AG04450 (cell line): ENCODE measurements at places on chromosomes 5 and 9.

DNA sequence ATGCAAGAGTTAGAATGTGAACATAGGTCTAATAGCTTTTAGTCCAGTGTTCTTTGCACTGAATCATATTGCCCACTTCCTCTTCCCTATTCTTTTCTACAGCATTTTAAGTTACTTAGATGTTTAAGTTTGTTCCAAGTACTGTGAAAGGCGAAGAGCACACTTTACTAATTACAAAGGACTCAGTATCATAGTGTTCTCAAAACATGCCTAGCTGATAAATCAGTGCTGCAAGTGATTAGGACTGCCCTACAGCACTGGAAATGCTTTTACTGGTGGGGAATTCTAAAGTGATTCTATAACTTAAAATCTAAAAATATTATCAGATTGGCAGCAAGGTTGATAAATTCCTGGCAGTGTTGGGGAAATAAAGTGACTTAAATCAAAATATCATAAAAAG is 177.9 kb upstream of the KCNN2 start:
- no peak for DNase-seq

DNA sequence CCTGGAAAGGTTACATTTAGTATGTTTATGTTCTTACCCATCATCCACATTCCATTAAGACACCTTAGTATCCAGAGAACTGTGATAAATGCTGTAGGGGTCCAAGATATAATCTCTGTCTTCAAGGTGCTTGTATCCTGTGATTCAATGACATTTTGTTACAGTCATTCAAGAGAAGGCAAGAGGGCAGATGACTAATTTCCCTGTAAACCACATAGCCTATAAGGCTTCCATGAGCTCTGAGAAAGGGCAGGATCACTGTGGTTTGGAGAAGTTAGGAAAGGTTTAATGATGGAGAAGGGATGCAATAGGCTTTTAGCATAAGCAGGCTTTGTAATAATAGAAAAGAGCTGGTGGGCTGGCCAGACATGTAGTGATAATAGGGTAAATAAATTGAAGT is 40.0 kb downstream of the PAPPA start:
- peak; percentile 32 for DNase-seq

DNA sequence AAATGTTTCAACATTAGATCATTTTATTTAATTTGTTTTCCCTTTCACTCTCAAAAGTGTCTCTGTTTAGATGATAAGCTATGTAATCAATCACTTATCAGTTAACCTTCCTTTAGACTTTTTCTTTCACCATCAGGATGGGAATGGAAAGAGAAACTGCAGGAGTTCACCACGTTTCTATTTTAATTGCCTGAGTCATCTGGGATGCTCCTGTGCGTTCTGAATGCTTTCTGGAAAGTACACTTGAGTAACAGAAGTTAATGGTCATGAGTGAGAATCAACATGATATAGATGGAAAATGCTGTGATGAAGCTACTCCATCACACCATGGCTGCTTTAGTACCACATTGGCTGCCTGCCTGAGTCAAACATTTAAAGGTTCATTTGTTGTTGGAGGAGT is 783.3 kb upstream of the CDH9 start:
- DNase-seq = no peak

- DNase-seq = no peak
These were observed 1981.7 kb upstream of the NUDT12 start for GRCh38 chr5:105544300-105544699.

DNA sequence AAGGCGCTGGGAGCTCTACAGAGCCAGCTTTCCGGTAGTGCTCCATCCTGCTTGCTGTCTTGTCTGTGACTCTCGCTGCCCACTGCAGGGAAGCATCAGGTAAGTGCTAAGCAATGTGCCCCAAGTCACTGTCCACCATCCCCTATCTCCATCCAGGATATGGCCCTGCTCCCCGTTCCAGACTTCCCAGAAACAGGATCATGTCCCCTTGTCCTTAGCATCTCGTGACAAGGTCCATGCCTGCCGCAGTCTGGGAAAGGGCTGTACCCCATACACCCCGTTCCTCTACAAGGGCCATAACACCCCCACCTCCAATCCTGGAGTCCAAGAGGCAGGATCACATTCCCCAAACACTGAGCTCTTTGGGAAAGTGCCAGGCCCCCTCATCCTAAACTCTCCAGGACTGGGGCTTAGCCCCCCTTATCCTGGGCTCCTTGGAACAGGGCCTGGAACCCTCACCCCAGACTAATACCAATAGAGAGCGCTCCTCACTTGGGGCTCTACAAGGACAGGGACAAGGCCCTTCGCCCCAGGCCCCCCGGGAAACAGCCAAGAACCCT is 566 bp downstream of the RPP25L start:
- no peak for DNase-seq

GRCh38 chr5:27403243-27403882 is 365.0 kb upstream of the CDH9 start:
- no peak for DNase-seq

DNA sequence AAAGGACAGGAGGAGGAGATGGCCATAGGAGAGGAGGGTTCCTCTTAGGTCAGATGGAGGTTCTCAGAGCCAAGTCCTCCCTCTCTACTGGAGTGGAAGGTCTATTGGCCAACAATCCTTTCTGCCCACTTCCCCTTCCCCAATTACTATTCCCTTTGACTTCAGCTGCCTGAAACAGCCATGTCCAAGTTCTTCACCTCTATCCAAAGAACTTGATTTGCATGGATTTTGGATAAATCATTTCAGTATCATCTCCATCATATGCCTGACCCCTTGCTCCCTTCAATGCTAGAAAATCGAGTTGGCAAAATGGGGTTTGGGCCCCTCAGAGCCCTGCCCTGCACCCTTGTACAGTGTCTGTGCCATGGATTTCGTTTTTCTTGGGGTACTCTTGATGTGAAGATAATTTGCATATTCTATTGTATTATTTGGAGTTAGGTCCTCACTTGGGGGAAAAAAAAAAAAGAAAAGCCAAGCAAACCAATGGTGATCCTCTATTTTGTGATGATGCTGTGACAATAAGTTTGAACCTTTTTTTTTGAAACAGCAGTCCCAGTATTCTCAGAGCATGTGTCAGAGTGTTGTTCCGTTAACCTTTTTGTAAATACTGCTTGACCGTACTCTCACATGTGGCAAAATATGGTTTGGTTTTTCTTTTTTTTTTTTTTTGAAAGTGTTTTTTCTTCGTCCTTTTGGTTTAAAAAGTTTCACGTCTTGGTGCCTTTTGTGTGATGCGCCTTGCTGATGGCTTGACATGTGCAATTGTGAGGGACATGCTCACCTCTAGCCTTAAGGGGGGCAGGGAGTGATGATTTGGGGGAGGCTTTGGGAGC is 3.1 kb downstream of the EGR1 start:
- DNase-seq = peak; percentile 41

DNA sequence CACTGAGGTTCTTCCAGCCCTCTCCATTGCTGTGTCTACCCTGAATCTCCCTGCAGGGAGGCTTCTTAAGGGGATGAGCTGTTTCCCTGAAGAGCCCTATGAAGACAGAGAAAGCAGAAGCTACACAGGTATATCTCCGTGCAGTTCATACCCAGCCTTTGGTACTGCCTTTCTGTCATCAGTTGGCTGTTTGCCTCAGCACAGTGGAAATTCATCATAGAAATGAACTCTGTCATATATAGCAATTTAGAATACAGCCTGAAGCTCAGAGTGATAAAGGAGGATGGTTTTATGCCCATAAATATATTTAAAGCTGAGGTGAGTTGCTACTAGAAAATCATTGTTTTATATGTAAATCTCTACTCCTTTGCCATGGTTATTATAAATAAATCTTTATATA is 42.6 kb upstream of the KCNN2 start:
- DNase-seq = no peak

DNA sequence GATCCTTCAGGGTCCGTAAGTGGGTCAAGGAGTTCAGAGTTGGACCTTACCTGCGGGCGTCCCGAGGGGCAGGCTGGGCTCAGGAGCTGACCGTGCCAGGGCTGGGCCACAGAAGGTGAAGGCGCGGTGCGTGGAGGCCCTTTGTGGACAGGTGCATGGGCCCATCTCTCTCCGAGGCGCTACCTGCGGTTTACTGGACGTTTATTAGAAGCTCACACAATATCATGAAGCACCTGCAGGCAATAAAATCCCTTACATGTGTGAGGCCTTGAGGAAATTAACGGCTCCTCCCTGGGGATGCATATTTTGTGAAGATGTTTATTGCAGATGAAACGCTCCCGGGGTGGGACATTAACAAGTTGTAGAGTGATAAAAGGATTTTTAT is 79.8 kb upstream of the LMX1B start:
- no peak for DNase-seq

DNA sequence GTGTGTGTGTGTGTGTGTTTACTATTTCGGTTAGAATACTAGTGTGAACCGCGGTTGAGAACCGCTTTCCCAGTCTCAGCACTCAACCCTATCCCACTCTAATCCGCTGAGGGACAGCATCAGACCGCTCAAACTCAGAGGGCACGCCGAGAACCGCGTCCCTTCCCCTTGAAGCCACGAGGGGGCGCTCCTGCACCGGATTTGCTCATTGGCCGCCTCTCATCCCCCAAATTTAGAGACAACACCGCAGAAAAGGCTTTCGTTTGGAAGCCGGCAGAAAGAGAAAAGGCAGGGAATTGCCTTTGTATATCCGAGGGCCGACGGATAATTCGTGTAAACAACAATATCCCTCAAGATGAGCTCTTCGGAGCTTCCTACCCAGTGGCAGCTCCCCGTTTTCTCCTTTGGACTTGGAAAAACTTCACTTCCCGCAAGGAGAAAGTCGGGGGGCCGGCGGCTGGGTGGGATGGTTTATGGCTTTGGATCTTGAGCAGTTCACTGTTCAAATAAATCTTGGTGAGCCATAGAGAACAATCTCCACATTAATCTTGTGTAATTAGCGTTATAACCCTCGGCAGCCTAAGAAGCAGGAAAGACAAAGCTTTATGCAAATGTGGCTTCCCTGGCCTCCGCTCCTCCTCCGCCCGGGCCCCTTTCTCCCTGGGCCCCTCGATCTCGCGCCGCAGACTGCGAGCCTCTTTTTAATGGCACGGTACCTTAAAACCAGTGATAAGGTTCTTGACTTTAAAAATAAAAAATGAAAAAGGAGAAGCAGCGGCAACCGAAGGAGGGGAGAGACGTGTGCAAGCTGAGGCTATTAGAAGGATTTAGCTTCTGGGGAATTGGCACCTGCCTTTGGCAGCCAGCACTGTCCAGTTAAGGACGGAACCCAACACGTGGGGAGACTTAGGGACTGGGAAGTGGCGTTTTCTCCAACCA is 296.8 kb downstream of the PARP8 start:
- no peak for DNase-seq

DNA sequence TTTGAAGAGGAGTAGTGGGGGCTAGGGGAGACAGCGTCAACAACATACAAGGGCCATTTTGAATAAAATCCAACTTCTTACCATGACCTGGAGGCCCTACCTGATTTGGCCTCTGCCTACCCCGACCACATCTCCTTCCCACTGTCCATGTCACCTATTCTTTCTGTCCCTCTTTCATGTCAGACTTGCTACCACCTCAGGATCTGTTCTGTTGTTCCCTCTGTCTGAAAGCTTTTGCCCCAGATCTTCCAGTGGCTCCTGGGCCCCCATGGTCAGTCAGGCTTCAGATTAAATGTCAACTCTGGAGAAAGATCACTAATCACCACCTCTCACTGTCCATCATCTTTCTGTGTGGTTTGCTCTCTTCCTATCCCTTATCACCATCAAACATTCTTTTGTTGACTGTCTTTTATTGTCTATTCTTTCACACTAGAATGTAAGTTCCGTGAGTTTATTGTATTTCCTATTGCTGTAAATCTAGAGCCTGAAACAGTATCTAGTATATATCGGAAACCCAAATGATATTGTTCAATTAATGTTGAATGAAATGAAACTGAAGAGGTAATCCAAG is 31.2 kb upstream of the APC start:
- DNase-seq = no peak

DNA sequence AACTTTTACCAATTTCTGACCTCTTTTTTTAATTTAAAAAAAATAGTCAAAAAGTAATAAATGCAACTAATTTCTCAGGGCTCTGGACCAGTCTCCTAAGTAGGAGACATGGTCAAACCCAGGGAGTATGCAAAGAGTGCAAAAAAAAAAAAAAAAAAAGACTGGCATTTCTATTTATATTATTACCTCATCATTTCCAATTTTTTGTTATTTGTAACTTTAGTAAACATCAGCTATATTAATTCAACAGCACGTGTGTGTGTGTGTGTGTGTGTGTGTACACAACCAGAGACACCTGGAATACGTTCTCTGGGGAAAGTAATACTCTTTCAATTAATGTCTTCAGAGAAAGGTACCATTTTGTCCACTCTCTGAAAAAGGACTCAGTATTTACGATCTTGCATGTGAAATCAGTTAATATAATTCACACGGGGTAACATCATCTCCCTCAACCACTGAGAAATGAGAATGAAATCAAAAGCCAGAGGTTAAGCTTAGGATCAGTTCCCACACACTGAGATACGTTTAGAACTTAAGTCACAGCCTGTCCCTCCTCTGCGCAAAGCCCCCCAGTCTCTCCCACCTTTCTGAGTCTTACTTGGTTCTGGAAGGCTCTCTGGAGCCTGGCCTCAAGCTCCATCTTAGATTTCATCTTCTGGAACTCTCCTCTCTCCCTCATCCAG is 21.9 kb downstream of the ZNF608 start:
- no peak for DNase-seq

- DNase-seq = no peak
These were observed 78.3 kb downstream of the FBXL17 start for GRCh38 chr5:108303611-108304010.

DNA sequence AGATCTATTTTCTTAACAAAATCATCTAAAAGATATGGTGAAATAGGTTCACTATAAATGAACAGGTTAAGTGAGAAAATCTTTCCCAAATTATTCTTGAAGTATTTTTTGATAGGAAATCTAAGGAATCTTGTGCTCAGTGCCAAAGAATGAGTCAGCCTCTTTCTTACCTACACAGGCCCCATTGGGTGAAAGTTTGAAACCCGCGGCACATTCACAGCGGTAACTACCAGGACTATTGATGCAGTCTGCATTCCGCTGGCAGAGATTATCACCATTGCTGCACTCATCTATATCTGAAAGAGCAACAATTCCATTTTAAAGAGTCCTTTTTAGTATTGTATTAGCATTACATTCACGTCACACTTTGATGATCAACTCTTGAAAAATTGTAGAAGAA is 221.8 kb downstream of the SLC12A2 start:
- DNase-seq = no peak

DNA sequence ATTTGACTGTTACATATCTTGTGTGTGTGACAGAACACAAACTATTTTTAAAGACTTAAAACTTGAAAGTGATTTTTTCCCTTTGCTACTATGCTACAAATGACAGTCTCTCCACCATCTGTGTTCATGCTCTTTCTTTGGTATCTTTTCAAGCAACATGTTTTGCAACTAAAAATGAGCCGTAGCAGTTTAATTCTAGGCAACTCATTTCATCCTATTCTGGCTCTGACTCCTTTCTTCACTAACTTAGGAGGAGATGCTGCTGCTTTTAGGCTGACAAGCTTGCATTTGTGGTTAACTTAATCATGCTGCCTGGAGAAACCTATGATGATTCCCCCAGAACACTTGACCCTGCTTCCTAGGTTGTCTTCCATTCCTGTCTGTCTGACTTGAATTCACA is 100.6 kb downstream of the HACD4 start:
- no peak for DNase-seq
